ENCODE measurements at places on chromosomes 16 and 17. TPM values are rescaled to one million over a fixed set of nuclear protein-coding genes. Genes with fewer than 3 reads are reported as not detected.

The ASB16 gene
- not detected for total RNA-seq

The POLG2 gene
- 29.1 TPM for total RNA-seq

The ATP6V0C gene
- total RNA-seq: 52.9 TPM

The CCL7 gene
- total RNA-seq: not detected

The C1QL1 gene
- 0.84 TPM for total RNA-seq

The KRTAP4-5 gene
- total RNA-seq: not detected

The EMP2 gene
- 13.7 TPM for total RNA-seq

The CHD3 gene
- total RNA-seq: 63.9 TPM

The CMTM2 gene
- total RNA-seq: not detected

The GRIN2A gene
- total RNA-seq: not detected

The RMI2 gene
- total RNA-seq: 11.2 TPM
